ENCODE measurements at places on chromosomes 16 and 17. TPM values are rescaled to one million over a fixed set of nuclear protein-coding genes. Genes with fewer than 3 reads are reported as not detected.

Gene HOXB4
- 0.08 TPM for total RNA-seq

Gene CCDC154
- total RNA-seq, result 0.57 TPM

Gene ADORA2B
- 15.3 TPM for total RNA-seq

Gene RGS9
- 6.8 TPM for total RNA-seq

Gene TRIM25
- total RNA-seq, result 79.4 TPM

Gene CCL4
- total RNA-seq, result not detected

Gene OR1F1
- 0.59 TPM for total RNA-seq

Gene POLG2
- total RNA-seq, result 18.6 TPM

Gene SLFN5
- total RNA-seq, result 2.8 TPM

Gene TEKT5
- total RNA-seq, result not detected

Gene TSPOAP1
- not detected for total RNA-seq

Gene KRT32
- not detected for total RNA-seq

Gene GNGT2
- total RNA-seq, result 0.18 TPM

Gene PRSS8
- total RNA-seq, result 0.27 TPM
